Breast epithelium (tissue), 4 donors: ENCODE measurements at places on chromosomes 2 and 18. TPM values are rescaled to one million over a fixed set of nuclear protein-coding genes. Genes with fewer than 3 reads are reported as not detected.

The SPP2 gene
- not detected for total RNA-seq

The FOXD4L1 gene
- 0.16 TPM for total RNA-seq

The DPY30 gene
- 64.2 TPM for total RNA-seq

The EGR4 gene
- total RNA-seq, result not detected

The STAT4 gene
- total RNA-seq, result 1.6 TPM

DNA sequence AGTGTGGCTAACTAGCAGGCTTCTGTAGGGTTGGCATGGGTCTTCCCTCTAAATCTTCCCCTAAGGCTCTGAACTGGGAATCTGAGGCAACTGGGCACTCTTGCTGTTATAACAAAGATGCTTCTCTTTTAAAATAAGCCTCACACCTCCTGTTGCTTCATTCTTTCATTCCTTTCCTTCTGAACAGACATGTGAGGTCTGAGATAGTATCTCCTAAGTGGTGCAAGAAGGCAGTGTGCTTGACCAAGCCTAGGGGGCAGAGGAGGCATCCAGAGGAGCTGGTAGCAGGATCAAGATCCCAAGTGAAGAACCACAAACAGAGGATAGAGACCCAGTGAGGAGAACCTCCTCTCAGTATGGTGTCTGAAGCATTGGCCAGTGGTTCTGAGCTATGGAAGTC lies 90.9 kb downstream of the TTC27 start:
- no peak for DNase-seq

DNA sequence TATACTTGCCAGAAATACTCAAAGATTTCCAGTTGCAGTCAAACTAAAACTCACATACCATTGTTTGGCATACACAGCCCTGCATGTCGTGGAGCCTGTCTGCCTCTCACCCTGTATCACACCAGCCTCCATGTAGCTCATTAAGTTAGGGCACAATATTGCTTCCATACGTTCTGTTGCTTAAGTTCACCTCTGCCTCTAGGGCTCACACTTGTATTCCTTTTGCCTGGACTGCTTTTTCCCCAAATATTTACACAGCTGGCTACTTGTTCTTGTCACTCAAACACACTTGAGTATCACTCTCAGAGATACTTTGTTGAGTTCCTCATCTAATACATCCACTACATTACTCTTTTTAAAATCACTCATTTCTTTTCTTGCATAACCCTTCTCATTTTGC lies 83.1 kb downstream of the PTH2R start:
- no peak for DNase-seq

GRCh38 chr18:9969247-9969646 lies 55.4 kb downstream of the VAPA start:
- no peak for DNase-seq

GRCh38 chr2:3238951-3239841 lies 138.4 kb downstream of the EIPR1 start:
- no peak for DNase-seq
